ENCODE measurements at places on chromosomes 7 and 10.
A peak's percentile ranks its signal among the peaks of the same experiment; 100 is the strongest.

- no peak for DNase-seq
Measured at GRCh38 chr10:63929831-63930467, 408.7 kb downstream of the REEP3 start.

- no peak for DNase-seq
Measured at GRCh38 chr7:123687161-123687560, 31.5 kb downstream of the LMOD2 start.

DNA sequence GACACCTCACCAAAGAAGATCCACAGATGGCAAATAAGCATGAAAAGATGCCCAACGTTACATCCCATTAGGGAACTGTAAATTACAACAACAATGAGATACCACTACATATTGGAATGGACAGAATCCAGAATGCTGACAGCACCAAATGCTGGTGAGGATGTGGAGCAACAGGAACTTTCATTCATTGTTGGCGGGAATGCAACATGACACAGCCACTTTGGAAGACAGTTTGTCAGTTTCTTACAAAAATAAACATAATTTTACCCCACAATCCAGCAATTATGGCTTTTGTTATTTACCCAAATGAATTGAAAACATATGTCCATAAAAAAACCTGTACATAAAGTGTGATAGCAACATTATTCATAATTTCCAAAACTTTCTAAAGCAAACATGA lies 176.8 kb downstream of the C7orf25 start:
- no peak for DNase-seq

DNA sequence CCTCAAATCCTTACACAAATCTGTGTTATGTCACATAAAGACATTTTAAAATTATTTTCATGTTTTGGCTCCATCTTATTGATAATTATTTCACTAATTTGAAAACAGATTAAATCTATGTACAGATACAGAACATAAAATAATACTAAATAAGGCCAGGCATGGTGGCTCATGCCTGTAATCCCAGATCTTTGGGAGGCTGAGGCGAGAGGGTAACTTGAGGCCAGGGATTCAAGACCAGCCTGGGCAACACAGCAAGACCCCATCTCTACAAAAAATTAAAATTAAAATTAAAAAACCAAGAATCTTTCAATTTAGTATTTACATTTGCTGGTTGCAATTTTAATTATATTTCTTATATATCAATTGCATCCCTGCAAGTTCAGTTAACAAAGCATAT lies 246.4 kb upstream of the MKLN1 start:
- no peak for DNase-seq

DNA sequence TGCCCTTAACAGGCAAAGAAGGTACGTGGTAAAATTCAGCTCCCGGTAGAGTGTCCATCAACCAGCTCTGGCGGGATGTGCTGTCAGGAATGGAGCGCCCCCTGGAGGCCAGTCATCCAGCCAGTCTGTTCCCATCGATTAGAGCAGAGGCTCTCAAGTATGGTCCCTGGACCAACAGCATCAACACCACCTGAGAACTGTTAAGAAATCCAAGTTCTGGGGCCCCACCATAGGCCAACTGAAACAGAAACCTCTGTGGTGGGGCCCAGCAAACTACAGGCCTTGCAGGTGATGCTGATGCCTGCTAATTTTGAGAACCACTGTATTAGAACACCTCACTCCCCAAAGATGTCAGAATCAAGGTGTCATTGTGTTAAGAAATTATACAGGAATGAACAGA lies 109.2 kb downstream of the DPY19L1 start:
- no peak for DNase-seq

DNA sequence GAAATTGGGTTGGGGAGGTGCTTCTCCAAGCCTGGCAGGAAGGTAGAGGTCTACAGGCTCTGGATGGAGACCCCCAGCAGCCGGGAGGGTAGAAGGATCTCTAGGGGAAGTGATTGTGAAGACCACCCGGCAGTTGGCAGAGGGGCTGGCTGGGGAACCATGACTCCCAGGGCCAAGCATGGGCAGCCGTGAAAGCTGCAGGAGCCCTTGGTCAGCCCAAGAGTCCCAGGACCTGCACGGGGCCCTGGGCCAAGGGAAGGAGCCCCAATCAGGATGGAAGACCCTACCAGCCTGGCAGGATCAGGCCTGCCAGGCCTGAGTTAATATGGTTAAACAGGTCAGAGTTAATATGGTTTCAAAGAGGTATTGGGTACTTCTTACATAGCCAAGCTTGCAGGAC lies 126.3 kb upstream of the NANOS1 start:
- DNase-seq, result no peak

DNA sequence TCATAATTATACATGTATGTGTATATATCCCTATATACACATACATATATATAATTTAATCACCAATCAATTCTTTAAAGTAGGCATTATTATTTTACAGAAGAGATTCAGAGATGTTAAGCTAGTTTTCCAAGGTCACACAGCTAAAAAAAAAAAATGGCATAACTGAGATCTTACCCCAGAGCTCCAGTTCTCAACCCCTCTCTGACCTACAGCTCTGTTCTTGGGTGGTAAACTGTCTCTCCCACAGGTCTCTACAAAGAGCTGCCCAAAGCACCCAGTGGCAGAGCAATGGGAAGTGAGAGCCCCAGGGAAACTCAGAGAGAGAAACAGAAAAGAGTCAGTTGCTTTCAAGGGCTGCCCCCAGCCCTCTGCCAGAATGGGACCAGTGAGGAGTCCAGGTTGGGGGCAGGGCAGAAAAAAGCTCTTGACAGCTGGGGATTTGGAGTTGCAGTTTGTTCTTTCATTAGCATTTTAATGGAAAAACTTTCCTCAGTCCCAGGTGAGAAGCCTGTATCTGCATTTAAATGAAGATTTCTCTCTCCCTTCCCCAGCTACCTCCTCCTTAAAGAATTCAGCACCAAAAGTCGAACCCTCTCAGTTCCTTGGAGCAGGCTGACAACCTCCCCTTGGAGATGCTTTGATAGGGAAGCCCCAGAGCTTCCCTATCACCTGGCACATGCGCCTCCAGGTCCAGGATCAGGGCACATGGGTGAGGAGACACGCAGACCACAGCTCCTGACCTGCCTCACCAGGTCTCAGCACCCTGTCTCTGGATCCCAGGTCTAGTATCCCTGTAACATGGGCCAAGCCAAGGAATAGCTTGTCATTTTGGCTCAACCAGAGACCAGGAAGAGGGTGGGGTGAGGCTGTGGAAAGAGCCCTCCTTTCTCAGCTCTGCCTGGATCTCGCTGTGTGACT lies 388.1 kb downstream of the PLXNA4 start:
- no peak for DNase-seq

DNA sequence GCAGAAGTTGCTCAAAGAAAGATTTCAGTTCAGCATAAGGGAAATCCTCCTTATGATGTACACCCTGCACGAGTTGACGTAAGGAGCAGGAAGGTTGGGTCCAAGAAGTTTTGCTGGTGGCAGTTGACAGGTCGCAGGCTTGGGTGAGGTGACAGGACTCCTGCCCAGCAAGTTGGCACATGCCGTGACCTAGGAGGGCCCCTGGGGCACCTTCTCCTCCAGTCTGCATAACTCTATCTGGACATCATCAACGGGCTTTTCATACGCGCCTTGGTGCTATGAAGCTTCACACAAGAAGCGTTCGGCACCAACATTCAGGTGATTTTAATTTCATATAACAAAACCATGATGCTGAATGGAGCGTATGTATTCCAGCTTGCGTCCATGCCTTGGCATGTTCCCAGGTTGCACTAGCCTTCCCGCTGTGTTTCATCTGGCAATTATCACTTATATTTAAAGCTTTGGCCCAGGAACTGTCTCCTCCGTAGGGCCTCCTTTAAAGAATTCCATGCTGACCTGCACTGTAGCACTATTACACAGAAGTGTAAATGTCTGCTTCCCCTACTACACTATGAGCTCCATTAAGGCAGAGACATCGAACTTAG lies 651.6 kb upstream of the FOXK1 start:
- no peak for DNase-seq

DNA sequence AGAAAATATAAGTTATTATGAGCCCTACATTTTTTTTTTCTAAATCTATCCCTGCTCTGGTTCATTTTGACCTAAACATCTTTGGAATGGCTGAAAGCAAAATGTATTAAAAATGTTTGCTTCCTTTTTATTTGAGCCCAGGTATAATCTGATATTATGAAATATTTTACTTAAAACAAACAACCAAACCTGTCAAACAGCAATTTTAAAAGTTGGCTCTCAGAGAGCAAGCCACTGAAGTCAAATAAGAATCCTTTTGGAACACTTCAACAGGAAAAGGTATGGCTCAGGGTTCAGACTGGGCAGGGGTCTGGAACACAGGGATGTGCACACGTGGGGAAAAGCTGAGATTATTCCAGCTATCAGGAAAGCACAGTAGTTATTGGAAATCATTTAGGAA lies 782.9 kb downstream of the CCSER2 start:
- no peak for DNase-seq

GRCh38 chr10:101693651-101693977 lies 1.4 kb downstream of the FBXW4 start:
- DNase-seq, result peak; percentile 31

Measured in GM19239 (cell line).